NCI-H187 (cell line): ENCODE measurements at places on chromosomes 5 and 9.

DNA sequence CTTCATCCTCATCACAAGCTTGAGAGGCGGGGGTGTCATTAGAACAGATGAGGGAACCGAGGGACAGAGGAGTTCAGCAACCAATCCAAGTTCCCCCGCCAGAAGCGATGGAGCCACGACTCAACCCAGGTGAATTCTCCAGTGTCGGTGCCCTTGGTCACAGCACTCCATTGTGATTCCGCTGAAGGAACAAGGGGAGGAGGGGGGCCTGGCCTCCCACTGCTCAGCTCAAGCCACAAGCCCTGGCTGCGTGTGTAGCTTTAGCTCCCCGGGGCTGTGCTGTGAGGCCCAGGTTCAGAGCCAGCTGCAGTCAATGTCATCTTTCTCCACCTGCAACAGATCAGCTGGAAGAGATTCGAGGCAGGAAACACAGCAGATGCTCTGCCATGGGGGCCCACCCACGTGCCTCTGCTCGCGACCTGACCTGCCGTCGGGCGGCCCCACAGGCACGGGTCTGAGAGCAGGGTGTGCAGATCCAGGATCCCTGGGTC is 72.6 kb downstream of the GTF3C4 start:
- DNase-seq, result no peak

- no peak for DNase-seq
Observed at GRCh38 chr5:156135531-156135930, 191.4 kb upstream of the SGCD start.

GRCh38 chr5:74013222-74013621 is 387.2 kb downstream of the ARHGEF28 start:
- DNase-seq, result no peak

GRCh38 chr9:17824191-17824590 is 245.3 kb downstream of the SH3GL2 start:
- no peak for DNase-seq

- DNase-seq, result no peak
Observed at GRCh38 chr5:15252331-15252730, 247.6 kb upstream of the FBXL7 start.

DNA sequence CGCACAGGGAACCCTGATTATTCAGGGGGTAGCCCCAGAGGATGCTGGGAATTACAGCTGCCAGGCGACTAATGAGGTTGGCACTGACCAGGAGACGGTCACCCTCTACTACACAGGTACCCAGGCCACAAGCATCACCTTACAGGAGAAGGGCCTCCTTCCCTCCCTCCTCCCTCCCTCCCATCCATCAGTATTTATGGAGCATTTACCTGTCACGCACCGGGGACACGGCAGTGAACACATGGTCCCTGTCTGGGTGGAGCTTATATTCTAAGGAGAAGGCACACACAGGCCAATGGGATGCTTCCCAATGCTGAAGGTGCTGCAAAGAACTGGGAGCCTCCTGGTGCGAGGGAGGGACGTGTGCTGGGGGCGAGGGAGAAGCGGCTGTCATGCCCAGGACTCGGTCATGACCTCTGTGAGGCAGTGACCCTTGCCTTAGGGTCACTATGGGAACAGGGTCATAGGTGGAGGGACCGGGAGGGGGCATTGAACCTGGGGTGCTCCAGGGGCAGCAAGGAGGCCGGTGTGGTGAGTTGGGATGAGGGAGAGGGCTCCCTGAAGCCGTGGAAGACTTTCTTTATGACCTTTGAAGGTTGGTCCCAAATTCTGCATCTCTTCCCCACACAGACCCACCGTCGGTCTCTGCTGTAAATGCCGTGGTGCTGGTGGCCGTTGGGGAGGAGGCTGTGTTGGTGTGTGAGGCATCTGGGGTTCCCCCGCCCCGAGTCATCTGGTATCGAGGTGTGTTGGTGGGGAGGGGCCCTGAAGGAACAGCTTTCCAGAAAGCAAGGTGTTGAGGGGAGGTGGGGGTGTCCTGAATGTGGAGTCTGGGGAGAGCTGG is 41.5 kb downstream of the HMCN2 start:
- DNase-seq, result no peak

DNA sequence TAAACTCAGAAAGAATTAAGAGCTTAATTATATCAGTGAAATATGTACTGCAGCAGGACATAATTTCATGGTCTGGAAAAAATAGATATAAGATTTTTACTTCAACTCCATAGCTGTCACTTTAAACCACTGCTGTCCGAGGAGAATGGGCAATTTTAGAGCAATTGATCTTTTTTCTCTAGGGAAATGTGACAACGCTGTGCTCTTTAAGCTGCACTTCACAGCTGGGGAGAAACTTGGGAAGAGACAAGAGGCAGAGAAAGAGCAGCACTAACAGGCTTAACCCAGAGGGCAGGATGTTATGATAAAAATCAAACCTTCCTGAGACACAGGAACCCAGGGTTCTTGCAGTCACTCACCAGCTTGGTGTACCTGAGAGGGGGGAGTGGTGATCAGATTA is 92.0 kb downstream of the SPOCK1 start:
- DNase-seq, result no peak

- DNase-seq, result no peak
Observed at GRCh38 chr5:7764452-7764851, 86.5 kb downstream of the CFAP90 start.

- DNase-seq, result no peak
Observed at GRCh38 chr9:98597236-98597771, 111.4 kb downstream of the GABBR2 start.

GRCh38 chr5:93591323-93591945 is 8.4 kb downstream of the NR2F1 start:
- no peak for DNase-seq

- DNase-seq, result no peak
Observed at GRCh38 chr9:21096172-21096900, 18.6 kb upstream of the IFNB1 start.

GRCh38 chr9:133968428-133968827 is 23.7 kb downstream of the VAV2 start:
- no peak for DNase-seq

GRCh38 chr9:34546834-34547827 is 24.3 kb upstream of the ENHO start:
- DNase-seq, result no peak

- no peak for DNase-seq
Observed at GRCh38 chr5:36279054-36279698, 22.5 kb downstream of the RANBP3L start.

DNA sequence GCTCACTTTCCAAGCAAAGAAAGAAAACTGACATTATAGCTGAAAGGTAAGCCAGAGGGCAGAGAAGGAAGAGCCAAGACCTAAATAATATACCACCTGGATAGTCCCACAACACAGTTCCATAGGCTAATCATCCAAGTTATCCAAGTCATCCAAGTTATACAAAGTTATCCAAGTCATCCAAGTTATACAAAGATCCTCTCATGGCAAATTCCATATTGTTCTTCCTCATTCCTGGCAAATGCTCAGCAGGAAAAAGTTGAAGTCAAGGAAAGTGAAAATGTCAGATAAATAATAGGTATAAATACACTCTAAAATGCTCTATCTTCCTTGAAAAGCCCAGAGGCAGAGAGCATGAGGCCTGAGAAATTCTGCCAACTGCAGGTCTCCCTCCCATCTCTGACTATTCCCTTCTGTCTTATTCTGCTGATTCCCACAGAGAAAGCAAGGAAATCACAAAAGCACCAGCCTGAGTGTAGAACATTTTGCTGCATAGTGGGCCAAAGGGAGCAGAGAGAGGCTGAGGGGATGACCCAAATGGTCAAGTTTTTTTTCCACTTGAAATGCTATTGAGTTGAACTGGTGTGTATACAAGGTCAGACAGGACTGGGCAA is 12.5 kb downstream of the MCTP1 start:
- DNase-seq, result no peak

DNA sequence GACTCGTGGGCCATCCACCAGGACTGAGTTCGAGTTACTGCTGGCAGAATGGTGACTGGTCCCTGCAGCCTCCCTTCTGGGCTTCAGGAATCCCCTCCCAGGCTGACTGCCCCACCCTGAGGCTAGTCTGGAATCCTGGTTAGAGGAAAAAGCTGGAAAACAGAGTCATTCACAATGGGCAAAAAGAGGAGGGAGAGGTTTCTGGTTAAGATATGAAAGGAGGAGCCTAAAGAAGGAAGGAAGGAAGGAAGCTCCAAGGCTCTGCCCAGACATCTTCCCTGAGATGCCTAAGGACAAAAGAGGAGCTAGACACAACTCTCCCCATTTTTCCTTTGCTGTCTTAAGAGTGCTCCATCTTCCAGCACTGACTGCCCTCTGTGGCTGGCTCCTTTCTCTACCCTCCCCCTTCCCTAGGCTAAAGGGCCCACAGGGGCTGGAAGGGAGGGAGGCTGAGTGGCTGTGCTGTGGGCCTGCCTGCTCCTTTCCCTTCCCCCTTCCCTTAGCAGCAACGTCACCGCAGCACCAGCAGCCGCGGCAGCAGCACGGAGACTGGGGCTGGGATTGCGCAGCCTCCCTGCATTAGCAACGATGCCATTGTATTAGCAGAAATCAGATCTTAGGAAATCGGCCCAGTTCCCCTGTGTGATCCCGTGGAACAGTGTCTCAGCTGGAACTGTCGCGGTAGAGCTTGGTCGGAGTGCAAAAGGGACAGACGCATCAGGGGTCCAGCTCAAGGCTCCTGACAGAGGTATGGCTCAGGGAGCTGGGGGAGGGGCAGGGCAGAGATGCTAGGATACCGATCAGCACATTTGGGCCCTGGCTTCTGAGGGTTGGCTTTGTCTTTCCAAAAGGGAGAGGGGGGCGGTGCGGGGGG is 48.7 kb downstream of the RUSC2 start:
- no peak for DNase-seq

GRCh38 chr9:107972346-107972745 is 482.8 kb upstream of the KLF4 start:
- no peak for DNase-seq

DNA sequence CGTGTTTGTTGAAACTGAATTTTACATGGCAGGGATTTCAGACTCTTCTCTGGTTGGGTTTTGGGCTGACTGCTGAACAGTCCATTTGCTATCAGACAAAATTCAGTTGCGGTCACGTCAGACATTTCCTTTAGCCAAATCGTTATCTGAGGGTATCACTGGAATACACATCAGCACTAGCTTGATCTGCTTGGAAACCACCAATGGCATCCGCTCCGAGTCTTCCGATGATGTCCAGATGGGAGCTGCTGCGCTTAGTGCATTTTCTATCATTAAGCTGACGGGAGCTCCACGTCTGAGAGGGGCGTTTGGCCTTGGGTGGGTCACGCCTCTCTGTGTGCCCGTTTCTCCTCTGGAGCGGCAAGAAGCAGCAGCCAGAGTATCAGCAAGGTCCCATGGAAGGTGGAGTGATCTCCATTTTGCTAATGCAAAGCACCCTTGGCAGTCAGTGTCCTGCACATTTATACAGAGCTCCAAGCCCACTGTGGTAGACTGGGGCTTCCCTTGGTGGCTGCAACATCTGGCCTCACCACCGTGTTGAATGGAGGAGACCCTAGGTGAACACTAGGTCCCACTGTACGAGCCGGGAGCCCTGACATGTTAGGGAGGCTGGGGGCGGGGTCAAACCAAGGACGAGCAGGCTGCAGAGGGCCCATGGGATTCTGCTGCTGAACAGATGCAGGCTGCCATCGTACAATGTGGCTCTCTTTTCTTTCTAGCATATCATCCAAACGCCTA is 134.6 kb upstream of the PHYKPL start:
- no peak for DNase-seq

DNA sequence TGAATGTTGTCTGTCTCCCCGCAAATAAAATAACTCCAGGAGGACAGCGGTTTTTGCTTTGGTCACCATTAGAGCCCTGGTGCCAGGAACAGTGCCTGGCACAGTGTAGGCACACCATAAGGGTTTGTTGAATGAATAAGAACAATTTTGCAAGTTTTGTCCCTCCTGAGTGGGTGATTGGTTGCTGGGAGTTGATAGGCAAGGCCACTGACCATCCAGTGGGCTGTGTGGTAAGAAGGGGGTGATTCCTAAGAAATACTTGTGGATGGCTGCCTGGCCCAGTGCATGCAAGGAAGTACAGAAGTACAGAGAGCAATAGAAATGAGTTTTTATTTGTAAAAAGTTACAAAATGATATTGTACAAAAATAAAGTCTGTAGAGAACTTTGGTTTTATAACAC is 27.5 kb downstream of the GDNF start:
- DNase-seq, result no peak

DNA sequence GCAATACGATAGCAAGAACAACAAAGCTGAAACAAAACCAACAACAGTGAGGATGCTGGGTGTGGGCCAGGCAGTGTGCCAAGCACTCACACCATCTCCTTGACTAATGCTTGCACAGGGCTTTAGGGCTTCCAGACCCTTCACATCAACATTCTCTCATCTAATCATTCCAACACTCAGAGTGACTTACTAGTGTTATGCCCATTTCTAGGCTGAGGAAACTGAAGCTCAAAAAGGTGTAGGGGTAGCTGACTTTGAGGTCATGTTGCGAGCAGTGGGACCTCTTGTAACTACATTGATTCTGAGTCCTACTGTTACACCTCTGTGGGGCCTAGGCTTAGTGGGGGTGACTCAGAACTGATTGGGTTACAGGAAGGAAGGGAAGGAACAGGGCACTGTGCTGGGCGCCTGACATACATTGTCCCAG is 9.7 kb downstream of the ANGPTL2 start:
- no peak for DNase-seq

DNA sequence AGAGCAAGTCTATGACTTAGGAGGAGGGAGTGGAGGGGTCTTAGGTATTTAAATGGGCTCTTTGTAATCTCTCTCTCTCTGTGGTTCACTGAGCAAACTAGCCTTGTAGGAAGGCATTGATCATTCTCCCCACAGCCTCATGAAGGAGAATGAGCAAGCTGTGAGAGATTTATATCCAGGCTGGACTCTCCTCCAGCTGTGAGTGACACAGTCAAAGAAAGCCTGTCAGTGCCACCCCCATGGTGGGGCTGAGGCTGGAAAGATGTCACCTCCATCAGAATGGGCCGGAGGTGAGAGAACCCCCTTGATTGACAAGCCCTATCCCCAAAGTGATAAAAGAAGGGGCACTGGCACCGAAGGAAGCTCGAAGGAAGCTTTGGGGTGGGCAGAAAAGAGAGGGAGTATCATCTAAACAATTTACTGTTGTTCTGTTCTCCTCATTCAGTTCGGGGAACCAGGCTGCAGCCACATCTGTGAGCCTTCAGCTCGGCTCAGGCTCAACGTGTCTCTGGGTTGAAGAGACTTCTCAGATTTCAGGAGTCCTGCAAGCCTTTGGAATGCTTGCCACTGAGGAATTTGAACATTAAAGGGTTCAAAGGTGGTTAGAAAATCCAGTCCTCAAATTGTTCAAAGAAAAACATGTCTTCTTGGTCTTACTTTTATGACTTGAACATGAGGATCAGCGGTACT is 538.2 kb upstream of the ZNF462 start:
- DNase-seq, result no peak

- no peak for DNase-seq
Observed at GRCh38 chr5:88708021-88708420, 175.0 kb downstream of the MEF2C start.

- DNase-seq, result no peak
Observed at GRCh38 chr5:160805376-160805775, 46.6 kb downstream of the ATP10B start.

- no peak for DNase-seq
Observed at GRCh38 chr5:1412163-1412562, 33.1 kb downstream of the SLC6A3 start.

GRCh38 chr5:151598984-151599383 is 7.9 kb upstream of the FAT2 start:
- no peak for DNase-seq

GRCh38 chr5:58263296-58263695 is 196.6 kb downstream of the PLK2 start:
- DNase-seq, result no peak
